DND-41 (cell line): ENCODE measurements at places on chromosomes 11 and 22.

- DNase-seq: no peak
Measured at GRCh38 chr22:28594797-28595462, 84.7 kb downstream of the TTC28 start.

GRCh38 chr11:22703040-22703439, 36.6 kb downstream of the GAS2 start:
- DNase-seq: no peak

DNA sequence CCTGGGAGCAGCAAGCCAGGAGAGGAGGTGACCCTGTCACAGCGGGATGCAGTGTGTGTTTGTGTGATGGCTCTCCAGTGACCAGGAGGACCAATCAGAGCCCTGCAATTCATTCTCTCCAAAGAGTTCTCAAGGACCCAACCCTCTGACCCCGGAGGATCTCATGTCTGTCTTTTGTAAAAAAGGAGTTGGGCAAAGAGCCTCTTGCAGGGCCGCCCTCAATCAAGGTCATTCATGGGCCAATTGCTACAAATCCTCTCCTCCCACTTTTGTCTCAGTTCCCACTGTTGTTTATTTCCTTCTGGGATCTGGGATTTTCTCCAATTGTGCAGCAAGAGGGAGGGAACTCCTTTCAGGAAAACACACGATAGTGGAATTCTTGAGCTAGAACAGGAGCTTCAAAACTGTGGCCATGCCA, 4.0 kb downstream of the TECTA start:
- DNase-seq: no peak

DNA sequence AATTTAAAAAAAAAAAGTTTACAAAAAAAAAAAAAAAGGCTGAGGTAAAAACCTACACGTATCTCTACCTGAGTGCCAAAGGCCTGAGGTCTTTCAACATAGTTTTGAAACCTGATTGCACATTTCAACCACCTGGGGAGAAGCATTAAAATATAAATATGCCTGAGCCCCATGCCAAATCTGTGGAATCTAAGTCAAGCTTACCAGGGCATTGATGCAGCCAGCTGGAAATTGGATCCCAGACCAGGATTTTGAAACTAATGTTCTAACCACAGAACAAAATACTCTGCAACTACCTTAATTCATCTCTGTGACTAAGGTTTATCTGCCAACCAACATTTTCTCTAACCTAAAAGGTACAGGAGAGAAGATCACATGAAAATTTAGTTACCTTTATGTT, 38.8 kb upstream of the CHRNA10 start:
- DNase-seq: no peak

DNA sequence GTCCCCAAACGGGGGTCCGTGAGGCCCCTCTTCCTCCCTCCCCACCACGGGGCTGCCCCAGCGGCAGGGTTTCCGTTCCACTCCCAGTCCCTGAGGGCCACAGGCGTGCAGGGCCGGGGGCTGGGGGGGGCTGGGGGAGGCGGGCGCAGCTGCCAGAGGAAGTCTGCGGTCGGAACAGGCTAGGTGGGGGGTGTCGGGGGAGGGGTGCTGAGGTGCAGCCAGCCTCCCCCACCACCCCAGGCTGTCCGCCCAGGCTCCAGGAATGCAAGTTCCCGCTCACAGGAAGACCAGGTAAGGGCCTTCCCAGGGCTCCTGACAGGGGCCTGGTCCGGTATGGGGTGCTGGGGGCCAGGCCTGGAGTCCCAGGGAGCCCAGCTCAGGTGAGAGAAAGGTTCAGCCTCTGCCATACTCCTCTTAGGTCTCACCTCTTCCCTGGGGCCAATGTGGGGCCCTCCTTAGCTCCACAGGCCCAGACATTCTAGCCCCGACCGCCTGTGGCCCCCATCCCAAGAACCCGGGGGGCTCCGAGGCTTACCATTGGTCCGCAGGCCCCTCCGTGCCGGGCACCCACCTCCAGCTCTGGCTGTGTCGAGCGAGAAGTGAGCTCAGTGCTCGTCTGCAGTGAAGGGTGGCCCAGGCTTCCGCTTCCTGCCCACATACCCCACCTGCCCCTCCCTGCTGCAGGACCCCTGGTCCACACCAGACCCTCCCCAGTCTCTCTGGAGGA, at the start of gene PTPRCAP:
Gene PTPRCAP (minus strand): TSS at position 601 of the 727 bp plus-strand sequence. CDS start 63 bp downstream, at position 538.
- DNase-seq: peak; percentile 94

DNA sequence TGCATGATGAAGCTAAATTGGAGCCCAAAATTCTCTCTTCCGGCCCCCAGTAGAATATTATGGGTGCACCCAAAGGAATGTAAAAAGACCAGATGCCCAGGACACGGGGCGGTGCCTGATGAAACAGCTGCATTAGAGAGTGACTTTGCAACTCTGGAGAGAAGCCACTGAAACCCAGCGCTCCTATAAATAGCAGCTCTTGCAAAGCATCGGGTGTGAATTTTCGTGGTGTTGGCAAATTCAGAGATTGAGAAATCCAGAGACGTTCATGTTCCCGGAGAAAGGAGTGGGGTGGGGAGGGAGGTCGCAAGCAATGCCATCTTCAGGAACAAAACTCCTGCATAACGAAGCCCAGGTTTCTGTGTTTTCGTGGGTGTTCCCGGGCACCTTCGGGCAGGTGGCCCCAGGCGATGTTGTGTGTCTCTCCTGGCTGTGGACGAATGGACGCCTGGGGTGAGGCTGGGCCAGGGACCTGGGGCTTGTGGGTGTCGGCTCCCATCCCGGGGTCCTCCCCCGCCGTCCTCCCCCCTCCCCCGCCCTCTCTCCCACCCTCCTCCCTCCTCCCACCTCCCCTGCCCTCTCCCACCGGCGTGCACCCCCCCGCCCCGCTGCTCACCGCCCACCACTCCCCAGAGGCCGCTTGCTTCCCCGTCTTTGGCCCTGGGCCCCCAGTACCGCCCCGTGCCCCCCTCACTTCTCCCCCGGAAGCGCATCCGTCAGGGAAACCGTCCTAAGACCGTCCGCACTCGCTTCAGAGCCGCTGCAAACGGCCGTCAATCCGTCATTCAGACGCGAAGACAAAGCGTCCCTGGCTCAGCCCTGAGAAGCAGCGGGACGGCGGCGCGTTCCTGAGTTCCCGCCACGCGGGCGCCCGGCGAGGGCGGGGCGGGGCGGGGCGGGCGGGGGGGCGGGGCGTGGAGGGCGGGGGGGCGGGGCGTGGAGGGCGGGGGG, 26.7 kb upstream of the TOLLIP start:
- DNase-seq: peak; percentile 74

DNA sequence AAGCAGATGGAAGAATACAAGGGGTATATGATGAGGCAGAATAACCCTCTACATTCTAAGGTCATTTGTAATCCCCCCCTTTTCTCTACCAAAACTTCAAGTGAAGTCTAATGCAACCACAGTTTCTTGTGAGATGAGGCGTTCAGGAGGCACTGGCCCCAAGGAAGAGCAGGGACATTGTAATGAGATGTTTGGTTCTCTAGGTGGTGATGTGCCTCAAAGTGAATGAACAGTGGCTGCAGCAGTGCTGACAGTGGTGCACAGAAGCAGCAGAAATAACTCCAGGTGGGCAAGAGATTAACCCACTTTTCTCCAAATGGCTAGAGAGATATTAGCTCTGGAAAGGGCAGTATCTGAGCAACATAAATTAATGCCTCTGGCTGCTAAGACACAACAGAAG, 33.8 kb downstream of the PDGFD start:
- no peak for DNase-seq

- DNase-seq: no peak
Measured at GRCh38 chr22:24965822-24966626, 13.5 kb downstream of the KIAA1671 start.
